ENCODE measurements at places on chromosomes 7 and 10.

DNA sequence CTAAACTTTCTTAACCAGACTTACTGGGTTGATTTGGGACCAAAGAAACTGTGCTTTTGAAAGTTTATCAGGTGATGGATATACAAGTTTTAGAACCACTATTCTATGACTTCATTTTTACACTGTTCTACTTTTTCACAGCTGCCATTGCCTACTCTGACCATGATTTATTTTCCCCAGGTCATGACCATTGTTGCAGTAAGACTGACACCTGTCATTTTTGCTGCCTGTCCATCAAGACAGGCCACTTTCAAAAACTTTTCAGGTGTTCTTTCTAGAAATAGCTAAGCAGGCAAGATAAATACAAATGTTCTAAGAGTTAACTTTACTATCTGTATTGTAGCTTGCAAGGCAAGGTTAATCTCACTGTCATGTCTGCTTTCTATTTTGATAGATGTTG lies 147.9 kb upstream of the SEMA3C start:
- no peak for DNase-seq

DNA sequence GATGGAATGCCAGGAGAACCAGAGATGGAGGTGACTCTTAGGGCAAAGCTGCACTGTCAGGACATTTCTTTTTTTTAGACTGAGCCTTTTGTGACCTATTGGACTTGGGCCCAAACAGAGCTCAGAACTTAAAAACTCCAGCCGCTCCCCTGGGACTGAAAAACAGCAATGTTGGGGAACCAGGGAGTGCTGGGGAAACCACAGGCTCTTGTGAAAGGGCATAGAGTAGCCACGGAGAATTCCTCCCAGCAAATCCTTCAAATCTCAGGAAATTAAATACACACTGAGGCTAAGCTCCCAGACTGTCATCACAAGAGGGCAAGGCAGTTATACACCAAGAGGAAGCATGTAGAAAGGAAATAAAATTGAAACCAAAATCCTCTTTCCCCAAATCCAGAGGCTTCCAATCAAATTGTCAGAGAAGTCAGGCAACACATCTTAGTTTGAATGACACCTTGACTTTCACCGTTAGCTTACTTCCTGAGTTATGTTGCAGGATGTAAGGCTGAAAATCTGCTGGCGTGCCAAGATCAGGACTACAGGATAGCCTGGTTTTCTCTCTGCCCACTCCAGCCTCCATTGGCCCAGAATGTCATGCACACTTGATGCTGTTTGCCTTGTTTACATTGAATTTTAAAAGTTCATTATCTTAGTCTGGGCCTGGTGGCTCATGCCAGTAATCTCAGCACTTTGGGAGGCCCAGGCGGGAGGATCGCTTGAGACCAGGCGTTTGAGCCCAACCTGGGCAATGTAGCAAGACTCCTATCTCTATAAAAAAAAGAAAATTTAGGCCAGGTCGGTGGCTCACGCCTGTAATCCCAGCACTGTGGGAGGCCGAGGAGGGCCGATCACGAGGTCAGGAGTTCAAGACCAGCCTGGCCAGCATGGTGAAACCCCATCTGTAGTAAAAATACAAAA lies 2.6 kb upstream of the RFC2 start:
- peak; percentile 30 for DNase-seq

GRCh38 chr7:29309041-29309854 lies 114.7 kb downstream of the CHN2 start:
- DNase-seq = no peak

- DNase-seq = no peak
Measured at GRCh38 chr10:114990991-114991390, 53.0 kb downstream of the TRUB1 start.

DNA sequence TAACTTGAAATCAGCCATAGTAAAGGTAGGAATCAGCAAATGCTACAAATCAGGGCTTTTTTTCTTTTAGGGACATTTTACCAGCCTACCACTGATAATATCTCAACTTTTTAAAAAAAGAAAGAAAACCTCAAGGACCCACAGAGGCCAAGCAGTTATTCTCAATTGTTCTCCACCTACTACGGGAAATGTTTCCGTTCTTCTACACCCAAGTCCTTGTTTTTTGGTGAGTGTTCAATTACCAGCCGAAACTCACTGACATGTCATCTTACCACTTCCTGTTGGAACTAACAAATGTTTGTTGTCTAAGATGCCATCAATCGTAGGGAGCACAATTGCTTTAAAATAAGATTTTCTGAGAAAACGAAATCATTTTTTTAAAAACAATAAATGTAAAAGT lies 50.2 kb upstream of the CDK1 start:
- DNase-seq = no peak
